ENCODE measurements at places on chromosomes 3 and 15. TPM values are rescaled to one million over a fixed set of nuclear protein-coding genes. Genes with fewer than 3 reads are reported as not detected.

- H3K27ac ChIP-seq = no peak overlapping the region
- H3K4me1 ChIP-seq = peaks cover 15% of the 10 kb centered on the region
- H3K36me3 ChIP-seq = no peaks in the 10 kb centered on the region
- peaks cover 12% of the 10 kb centered on the region for H3K27me3 ChIP-seq
- H3K4me3 ChIP-seq = no peak overlapping the region
- DNase-seq = no peak
These were observed 74.8 kb downstream of the RPN1 start for GRCh38 chr3:128575777-128576176.

- peak; percentile 85 for DNase-seq
- H3K27me3 ChIP-seq = peaks cover 5% of the 10 kb centered on the region
- H3K4me3 ChIP-seq = peak overlapping the region; percentile 84
These were observed 51.6 kb upstream of the BLM start for GRCh38 chr15:90665288-90666134.

RETNLB gene
- not detected for total RNA-seq

DNA sequence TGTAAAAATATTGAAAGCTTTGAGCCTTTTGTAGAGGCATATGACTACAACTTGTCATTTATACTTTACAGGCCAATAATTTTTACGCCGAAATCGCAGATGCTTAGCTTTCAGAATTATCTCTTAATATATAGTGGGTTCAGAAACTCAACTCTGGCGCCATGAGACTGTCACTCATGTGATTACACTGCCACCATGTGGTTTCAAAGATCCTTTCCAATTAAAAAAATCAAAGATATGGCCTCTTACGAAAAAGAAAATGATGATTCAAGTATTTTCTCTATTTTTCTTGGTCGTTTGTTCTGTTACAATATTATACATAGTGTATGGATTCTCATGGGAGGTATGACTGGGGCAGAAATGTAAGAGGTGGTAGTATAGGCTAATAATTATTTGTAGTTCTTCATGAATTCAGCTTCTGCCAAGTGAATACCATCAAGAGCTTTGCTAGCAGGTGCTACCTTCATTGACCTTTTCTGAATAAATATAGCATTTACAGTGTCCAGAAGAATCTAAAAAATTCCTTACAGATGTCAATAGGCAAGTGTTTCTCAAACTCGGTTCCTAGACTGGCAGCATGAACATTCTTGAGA is 751.7 kb upstream of the GOLIM4 start:
- H3K27ac ChIP-seq = no peak overlapping the region
- H3K27me3 ChIP-seq = no peaks in the 10 kb centered on the region
- no peak overlapping the region for H3K4me3 ChIP-seq

GRCh38 chr3:4332991-4333390 is 29.8 kb downstream of the SETMAR start:
- no peak overlapping the region for H3K27ac ChIP-seq
- H3K4me1 ChIP-seq = no peaks in the 10 kb centered on the region
- no peaks in the 10 kb centered on the region for H3K27me3 ChIP-seq
- DNase-seq = no peak
- H3K4me3 ChIP-seq = no peak overlapping the region
- H3K36me3 ChIP-seq = peaks cover 11% of the 10 kb centered on the region

DNA sequence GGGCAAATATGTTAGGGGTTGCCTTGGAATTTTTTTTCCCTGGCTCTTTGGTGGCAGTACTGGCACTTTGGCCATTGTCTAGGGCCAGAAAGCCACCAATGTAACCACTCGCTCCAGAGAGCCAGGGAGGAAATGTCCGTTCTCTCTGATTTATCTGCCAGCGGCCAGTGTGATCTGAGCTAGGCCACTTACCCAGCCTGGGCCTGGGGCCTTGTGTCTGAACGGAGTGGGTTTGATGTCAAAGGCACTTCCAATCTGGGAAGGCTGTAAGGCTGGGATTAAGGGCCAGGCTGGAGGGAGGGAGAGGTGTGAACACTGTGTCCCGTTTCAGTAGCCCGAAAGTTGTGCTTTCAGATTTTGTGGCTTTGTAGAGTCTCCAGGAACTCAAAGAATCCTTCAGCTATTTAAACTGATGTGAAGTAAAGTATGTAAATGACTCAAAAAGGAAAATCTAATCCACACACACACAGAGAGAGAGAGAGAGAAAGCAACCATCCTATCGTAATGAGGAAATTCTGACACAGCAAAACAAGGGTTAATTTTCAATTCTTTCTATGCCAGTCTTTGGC is 271.0 kb downstream of the PDZRN3 start:
- no peak overlapping the region for H3K27ac ChIP-seq
- no peaks in the 10 kb centered on the region for H3K27me3 ChIP-seq
- no peak overlapping the region for H3K4me3 ChIP-seq
- no peaks in the 10 kb centered on the region for H3K36me3 ChIP-seq
- no peaks in the 10 kb centered on the region for H3K4me1 ChIP-seq
- DNase-seq = no peak

SAXO2 gene
- not detected for total RNA-seq

DNA sequence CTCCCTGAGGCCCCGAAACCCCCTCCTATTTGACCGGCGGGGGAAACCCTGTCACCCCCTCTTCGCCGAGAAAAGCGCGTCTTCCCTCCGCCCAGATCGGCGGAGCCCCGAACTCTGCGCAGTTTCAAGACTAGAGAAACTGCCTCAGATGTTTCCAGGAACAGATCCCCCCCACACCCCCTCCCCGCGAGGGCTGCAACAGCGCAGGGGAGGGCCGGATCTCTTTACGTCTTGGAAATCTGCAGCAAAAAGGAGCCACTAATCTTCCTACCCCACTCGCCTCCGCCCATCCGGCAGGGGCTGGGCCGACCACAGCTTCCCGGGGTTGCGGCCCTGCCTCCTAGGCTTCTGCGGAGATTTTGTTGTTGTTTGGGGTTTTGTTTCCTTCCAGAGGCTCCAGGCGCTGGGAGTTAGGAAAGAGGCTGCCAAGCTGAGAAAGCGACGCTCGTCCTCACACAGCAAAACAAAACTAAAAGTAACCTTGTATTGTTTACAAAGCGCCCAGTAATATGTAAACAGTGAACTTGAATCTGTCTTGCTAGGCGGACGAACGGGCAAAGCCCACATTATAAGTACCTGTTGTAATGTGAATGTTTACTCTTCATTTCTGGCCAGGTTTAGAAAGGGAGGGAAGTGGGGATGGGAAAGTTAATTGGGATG is 2.2 kb downstream of the FOXB1 start:
- peak overlapping the region; percentile 94 for H3K27ac ChIP-seq
- H3K27me3 ChIP-seq = peaks cover 79% of the 10 kb centered on the region
- H3K36me3 ChIP-seq = peaks cover 17% of the 10 kb centered on the region
- H3K4me3 ChIP-seq = peak overlapping the region; percentile 94
- H3K4me1 ChIP-seq = peaks cover 39% of the 10 kb centered on the region
- DNase-seq = peak; percentile 91

IGDCC3 gene
- not detected for total RNA-seq

DNA sequence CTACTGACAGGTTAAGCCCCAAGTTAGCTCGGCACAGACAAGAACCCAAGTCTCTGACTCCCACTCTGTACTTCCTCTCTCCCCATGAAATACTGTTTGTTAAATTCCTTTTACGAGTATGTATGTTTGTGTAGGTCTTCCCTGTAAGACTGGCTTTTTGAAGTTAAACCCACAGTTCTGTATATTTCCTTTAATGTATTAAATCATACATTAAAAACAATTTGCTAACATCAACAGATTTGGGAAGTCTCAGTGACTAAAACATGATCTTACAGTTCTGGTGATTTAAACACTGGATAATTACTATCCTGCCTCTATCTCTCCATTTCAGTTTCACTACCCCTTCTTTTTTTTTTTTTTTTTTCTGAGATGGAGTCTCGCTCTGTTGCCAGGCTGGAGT is 4.4 kb downstream of the CMTM6 start:
- H3K4me3 ChIP-seq = no peak overlapping the region
- H3K4me1 ChIP-seq = peaks cover 37% of the 10 kb centered on the region
- no peak for DNase-seq
- no peaks in the 10 kb centered on the region for H3K27me3 ChIP-seq
- H3K36me3 ChIP-seq = peaks cover 19% of the 10 kb centered on the region

- no peak overlapping the region for H3K4me3 ChIP-seq
- H3K36me3 ChIP-seq = no peaks in the 10 kb centered on the region
- H3K27me3 ChIP-seq = peaks cover 3% of the 10 kb centered on the region
- H3K27ac ChIP-seq = no peak overlapping the region
- DNase-seq = no peak
- no peaks in the 10 kb centered on the region for H3K4me1 ChIP-seq
These were observed 102.6 kb downstream of the GMPS start for GRCh38 chr3:155972885-155973584.

DNA sequence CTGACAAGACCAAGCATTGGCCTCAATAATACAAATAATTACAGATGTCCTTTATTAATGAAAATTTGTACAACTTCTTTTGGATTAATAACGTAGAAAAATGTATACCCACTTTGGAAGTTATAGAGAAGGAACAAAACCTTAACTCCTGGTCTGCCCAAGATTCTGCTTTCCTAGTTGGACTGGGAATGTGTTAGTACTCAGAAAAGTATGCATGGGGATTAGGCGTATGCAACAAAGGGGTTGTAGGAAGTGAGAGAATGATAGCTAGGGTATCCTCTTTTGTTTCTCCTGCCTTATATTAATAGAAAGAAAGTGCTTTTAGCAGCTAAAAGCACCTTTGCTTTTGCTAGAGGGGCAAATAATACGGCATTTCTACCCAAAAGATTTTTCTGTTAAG is 116.2 kb upstream of the LRRFIP2 start:
- no peaks in the 10 kb centered on the region for H3K27me3 ChIP-seq
- H3K27ac ChIP-seq = no peak overlapping the region
- H3K36me3 ChIP-seq = peaks cover 22% of the 10 kb centered on the region
- H3K4me3 ChIP-seq = no peak overlapping the region
- DNase-seq = no peak

- no peak overlapping the region for H3K27ac ChIP-seq
- H3K36me3 ChIP-seq = peaks cover 7% of the 10 kb centered on the region
- DNase-seq = peak; percentile 21
- H3K27me3 ChIP-seq = no peaks in the 10 kb centered on the region
These were observed 144.3 kb downstream of the EEFSEC start for GRCh38 chr3:128297401-128298138.

DNA sequence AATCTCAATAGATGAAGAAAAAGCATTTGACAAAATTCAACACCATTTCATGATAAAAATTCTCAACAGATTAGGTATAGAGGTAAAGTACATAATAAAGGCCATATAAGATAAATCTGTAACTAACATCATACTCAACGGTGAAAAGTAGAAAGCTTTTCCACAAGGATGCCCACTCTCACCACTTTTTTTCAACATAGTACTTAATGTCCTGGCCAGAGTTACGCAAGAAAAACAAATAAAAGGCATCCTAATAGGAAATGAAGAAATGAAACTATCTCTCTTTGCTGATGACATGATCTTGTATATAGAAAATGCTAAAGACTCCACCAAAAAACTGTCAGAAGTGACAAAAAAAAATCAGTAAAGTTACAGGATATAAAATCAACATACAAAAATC is 33.0 kb downstream of the THBS1 start:
- no peak for DNase-seq
- peaks cover 37% of the 10 kb centered on the region for H3K36me3 ChIP-seq
- peaks cover 11% of the 10 kb centered on the region for H3K4me1 ChIP-seq
- H3K27me3 ChIP-seq = no peaks in the 10 kb centered on the region
- no peak overlapping the region for H3K27ac ChIP-seq

Measured in activated CD8-positive, alpha-beta memory T cell treated with anti-CD3 and anti-CD28 coated beads, Interleukin-2, amount 10 ng/mL, durations not matched to agents 7 days and 5 days (primary cell).